Ovary (tissue), 10 donors: ENCODE measurements at places on chromosomes 1 and 21. TPM values are rescaled to one million over a fixed set of nuclear protein-coding genes. Genes with fewer than 3 reads are reported as not detected.

DNA sequence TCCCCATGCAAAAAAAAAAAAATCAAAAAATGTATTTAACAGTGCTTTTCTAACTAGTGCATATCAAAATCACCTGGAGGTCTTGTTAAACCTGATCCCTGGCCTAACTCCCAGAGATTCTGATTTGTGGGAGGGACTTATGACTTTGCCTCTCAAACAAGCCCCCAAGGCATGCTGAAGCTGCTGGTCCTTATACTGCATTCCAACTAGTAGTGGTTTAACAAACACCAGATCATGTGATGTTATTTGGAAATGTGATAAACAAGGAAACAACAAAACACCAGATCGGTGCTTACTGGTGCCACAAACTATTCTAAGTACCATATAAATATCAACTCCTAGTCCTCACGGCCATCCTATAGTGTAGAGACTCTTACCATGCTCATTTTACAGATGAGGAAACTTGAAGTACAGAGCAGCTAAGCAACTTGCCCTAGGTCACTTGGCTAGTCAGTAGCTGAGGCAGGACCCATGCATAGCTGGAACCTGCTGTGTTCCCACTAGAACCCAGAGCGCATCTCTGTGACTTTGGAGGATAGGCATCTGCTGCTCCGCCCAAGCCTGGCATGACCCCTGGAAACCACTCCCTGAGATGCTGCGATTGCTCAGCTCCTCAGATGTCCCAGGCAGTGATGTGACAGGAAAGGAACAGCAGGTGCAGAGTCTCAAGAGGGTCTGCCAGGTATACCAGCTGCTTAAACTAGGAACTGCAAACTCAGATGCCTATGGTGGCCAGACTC, 38.1 kb downstream of the SOX13 start:
- DNase-seq, result no peak
- H3K27ac ChIP-seq, result no peak overlapping the region
- H3K4me3 ChIP-seq, result no peak overlapping the region
- H3K27me3 ChIP-seq, result no peaks in the 10 kb centered on the region

HSD3B1 gene
- not detected for total RNA-seq

GRCh38 chr1:119341372-119341947, 27.1 kb upstream of the HAO2 start:
- peaks cover 8% of the 10 kb centered on the region for H3K4me1 ChIP-seq
- no peak overlapping the region for H3K4me3 ChIP-seq
- no peak for DNase-seq
- H3K36me3 ChIP-seq, result no peaks in the 10 kb centered on the region
- H3K27ac ChIP-seq, result no peak overlapping the region

DNA sequence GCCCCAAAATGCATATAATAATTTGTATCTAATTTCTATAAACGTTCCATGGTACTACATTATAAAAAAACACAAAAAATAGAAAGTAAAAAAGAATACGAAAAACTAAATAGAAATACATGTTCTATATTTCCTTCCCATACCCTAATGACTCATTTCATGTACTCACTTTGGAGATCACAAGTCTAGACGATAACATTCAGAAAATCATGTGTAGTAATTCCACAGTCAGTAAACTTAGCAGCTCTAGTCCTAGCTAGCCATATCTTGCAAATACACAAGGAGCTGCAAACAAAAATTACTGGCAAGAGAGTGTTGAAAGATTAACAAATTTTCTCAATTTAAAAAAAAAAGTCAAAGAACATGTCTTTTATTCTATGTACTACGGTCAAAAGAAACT, 1.4 kb downstream of the GOLPH3L start:
- no peaks in the 10 kb centered on the region for H3K36me3 ChIP-seq
- DNase-seq, result no peak
- H3K4me3 ChIP-seq, result no peak overlapping the region
- no peaks in the 10 kb centered on the region for H3K4me1 ChIP-seq
- no peak overlapping the region for H3K27ac ChIP-seq
- H3K27me3 ChIP-seq, result no peaks in the 10 kb centered on the region

GRCh38 chr1:65422241-65423203, 2.1 kb downstream of the LEPR start:
- H3K27me3 ChIP-seq, result no peaks in the 10 kb centered on the region
- H3K36me3 ChIP-seq, result no peaks in the 10 kb centered on the region
- H3K27ac ChIP-seq, result no peak overlapping the region
- H3K4me1 ChIP-seq, result peaks cover 16% of the 10 kb centered on the region
- no peak overlapping the region for H3K4me3 ChIP-seq
- no peak for DNase-seq

DNA sequence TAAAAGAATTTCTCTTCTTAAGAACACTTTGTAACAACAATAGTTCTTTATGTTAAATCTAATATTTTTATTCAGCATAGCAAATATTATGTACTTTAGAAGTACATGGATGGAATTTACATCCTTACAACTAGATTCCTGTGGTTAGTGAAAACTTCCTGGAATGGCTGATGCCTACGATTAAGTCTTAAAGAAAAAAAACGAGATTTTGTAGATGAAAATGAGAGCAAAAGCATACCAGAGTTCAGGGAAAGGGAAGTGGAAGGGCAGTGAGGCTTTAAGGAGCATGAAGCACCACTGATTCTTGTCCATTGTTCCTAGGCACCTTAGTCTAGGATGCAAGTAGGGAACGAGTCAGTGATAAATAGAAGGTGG, 26.7 kb downstream of the CFH start:
- DNase-seq, result no peak
- H3K27me3 ChIP-seq, result no peaks in the 10 kb centered on the region
- H3K4me3 ChIP-seq, result no peak overlapping the region

DNA sequence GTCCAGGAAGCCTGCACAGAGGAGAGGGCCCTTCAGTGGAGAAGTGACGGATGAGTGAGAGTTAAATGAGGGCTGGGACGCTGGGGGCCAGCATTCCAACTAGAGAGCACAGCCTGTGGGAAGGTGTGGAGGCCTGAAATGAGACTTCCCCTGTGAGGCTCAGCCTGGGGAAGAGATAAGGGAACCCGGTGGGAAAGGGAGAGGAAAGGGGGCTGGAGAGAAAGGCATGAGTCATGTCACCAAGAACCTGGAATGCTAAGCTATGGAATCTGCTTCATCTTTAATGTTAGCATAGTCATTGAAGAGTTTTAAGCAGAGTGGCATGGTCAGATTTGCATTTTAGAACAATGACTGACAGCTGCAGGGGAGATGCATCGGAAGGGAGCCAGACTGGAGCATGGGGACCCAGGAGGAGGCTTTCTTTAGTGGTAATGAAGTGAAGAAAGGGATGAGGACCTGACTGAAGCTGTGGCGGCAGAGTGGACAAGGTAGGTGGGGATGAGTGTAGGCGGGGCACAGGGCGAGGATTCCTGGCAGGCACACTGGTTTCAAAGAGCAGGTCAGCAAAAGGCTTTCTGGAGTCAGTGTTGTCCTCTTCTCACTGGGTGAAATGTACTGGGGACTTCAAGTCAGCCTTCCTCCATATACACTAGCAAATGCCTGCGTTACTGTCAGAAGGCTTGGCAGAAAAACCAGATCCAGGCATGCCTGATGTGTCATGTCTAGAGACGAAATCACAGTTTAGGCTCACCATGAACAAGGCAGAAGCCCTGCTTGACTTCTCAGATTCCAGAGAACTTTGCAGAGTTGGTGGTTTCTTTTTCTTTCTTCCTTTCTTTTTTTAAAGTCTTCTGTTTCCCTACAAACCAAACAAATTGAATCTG, 8.0 kb downstream of the RGL1 start:
- H3K27me3 ChIP-seq, result no peaks in the 10 kb centered on the region
- DNase-seq, result no peak
- no peak overlapping the region for H3K27ac ChIP-seq
- H3K4me1 ChIP-seq, result peaks cover 22% of the 10 kb centered on the region
- no peaks in the 10 kb centered on the region for H3K36me3 ChIP-seq
- H3K4me3 ChIP-seq, result no peak overlapping the region

DNA sequence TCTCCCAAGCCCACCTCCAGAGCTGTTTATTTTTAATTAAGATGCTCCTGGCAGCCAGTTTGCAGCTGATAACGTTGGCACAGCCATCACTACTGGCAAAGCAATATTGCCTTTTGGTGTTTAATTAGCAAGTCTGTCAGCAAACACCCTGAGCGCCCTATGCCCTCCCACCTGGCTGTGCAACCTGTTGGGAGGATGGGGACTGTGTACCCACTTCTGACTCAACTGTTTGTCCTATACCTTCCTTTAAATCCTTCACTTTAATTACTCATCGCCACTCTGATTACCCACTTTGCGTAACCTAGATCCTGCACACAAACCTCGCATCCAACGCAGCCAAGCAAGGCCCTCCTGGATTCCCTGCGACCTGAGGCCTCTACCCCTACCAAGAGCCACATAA, 67.1 kb downstream of the BCAR3 start:
- H3K4me1 ChIP-seq, result peaks cover 5% of the 10 kb centered on the region

GRCh38 chr1:193971595-193971994, 785.2 kb upstream of the B3GALT2 start:
- no peaks in the 10 kb centered on the region for H3K36me3 ChIP-seq
- no peaks in the 10 kb centered on the region for H3K4me1 ChIP-seq
- no peak for DNase-seq
- H3K4me3 ChIP-seq, result no peak overlapping the region
- no peak overlapping the region for H3K27ac ChIP-seq
- H3K27me3 ChIP-seq, result no peaks in the 10 kb centered on the region

GRCh38 chr1:60969971-60970509, 112.3 kb upstream of the NFIA start:
- H3K4me1 ChIP-seq, result peaks cover 2% of the 10 kb centered on the region
- H3K27ac ChIP-seq, result no peak overlapping the region
- H3K4me3 ChIP-seq, result no peak overlapping the region

PLEKHN1 gene
- total RNA-seq, result not detected

PPFIA4 gene
- total RNA-seq, result 1.8 TPM

- DNase-seq, result no peak
- no peaks in the 10 kb centered on the region for H3K27me3 ChIP-seq
- no peak overlapping the region for H3K4me3 ChIP-seq
- peaks cover 9% of the 10 kb centered on the region for H3K4me1 ChIP-seq
- no peak overlapping the region for H3K27ac ChIP-seq
Observed at GRCh38 chr1:15176898-15177665, 23.5 kb downstream of the TMEM51 start.

CNR2 gene
- not detected for total RNA-seq

GRCh38 chr1:22420455-22421053, 31.1 kb upstream of the ZBTB40 start:
- H3K4me1 ChIP-seq, result no peaks in the 10 kb centered on the region
- no peak overlapping the region for H3K27ac ChIP-seq
- no peaks in the 10 kb centered on the region for H3K36me3 ChIP-seq
- no peaks in the 10 kb centered on the region for H3K27me3 ChIP-seq
- DNase-seq, result peak; percentile 81
- H3K4me3 ChIP-seq, result no peak overlapping the region

DNA sequence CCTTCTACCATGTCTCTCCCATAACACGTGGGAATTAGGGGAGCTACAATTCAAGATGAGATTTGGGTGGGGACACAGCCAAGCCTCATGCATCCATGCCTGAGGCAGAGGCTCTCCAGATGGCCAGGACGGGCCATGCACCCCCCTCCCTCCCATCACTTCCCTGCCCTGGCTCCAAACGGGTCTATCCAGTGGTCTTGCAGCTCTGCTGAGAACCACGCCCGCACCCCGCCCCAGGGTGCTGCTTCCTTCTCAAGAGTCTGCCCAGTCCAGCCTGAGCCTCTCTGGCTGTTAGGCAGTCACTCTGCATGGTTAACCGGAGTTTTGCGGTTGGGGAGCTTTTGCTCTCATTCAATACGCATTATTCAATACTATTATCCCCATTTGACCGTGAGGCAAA, 131.5 kb upstream of the TMEM51 start:
- no peaks in the 10 kb centered on the region for H3K27me3 ChIP-seq
- H3K36me3 ChIP-seq, result no peaks in the 10 kb centered on the region
- no peak overlapping the region for H3K27ac ChIP-seq
- H3K4me3 ChIP-seq, result no peak overlapping the region
- no peak for DNase-seq

POMGNT1 gene
- 42.5 TPM for total RNA-seq

KDM5B gene
- total RNA-seq, result 53.7 TPM

GRCh38 chr1:30161953-30162352, 561.4 kb downstream of the MATN1 start:
- H3K27ac ChIP-seq, result no peak overlapping the region
- H3K4me3 ChIP-seq, result no peak overlapping the region
- no peaks in the 10 kb centered on the region for H3K4me1 ChIP-seq

DNA sequence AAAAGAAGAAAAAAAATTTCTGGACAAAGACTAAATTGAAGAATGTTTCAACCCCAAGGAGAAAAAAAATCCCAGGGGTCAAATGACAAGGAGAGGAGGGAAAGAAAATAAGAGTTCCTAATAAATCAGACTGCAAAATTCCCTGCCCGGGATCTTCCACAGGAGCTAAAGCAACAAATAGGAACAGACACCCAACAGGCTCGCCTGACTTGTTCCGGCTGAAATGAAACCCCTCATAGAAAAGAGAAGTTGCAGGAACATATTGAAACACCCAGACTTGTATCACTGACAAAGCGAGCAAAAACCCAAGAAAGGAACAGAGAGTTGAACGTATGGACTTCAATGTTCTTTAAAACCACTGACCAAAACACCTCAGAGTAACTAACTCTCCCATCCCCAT, 123.0 kb downstream of the TIAM1 start:
- no peak overlapping the region for H3K27ac ChIP-seq
- peaks cover 2% of the 10 kb centered on the region for H3K4me1 ChIP-seq
- no peak for DNase-seq
- H3K36me3 ChIP-seq, result no peaks in the 10 kb centered on the region
- no peak overlapping the region for H3K4me3 ChIP-seq

CNIH3 gene
- 7.3 TPM for total RNA-seq

CFHR3 gene
- 0.65 TPM for total RNA-seq

DNA sequence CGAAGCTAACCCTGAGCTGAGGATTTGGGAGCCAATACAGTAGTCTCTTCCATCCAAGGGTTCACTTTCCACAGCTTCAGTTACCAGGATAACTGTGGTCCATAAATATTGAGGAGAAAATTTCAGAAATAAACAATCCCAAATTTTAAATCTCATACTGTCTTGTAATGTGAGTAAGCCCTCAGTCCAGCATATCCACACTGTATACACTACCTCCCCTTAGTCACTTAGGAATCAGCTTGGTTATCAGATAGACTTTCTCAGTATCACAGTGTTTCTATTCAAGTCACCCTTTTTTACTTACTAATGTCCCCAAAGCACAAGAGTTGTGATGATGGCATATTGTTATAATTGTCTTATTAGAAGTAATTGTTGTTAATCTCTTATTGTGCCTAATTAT, 102.3 kb upstream of the GNG12 start:
- H3K4me1 ChIP-seq, result peaks cover 26% of the 10 kb centered on the region
- no peak overlapping the region for H3K27ac ChIP-seq
- DNase-seq, result no peak
- H3K36me3 ChIP-seq, result no peaks in the 10 kb centered on the region
- no peak overlapping the region for H3K4me3 ChIP-seq
- H3K27me3 ChIP-seq, result no peaks in the 10 kb centered on the region

DNA sequence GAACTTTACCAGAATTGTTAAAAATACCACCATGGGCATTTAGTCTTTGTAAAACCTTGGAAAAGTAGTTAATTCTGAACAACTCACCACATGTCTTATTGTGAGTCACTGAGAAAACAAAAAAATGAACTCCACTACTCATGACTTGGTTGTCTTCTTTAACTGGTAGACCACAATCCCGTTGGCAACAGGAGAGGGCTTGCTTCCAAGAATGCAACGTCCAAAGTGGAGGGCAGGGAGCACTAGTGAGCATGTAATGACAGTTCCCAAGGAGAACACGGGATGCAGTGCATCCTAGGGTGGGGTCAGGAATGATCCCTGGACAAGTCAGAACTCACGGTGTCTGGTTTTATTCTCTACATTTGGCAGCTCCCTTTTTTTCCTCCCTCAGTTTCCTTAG, 15.2 kb upstream of the HMCN1 start:
- H3K27ac ChIP-seq, result no peak overlapping the region
- H3K27me3 ChIP-seq, result no peaks in the 10 kb centered on the region
- DNase-seq, result no peak

LRRC3 gene
- total RNA-seq, result 3.5 TPM

C1orf216 gene
- 8.0 TPM for total RNA-seq
